ENCODE measurements at places on chromosomes 5 and 9. TPM values are rescaled to one million over a fixed set of nuclear protein-coding genes. Genes with fewer than 3 reads are reported as not detected.

Gene TLE1
- 2.4 TPM for total RNA-seq

Gene ZFP2
- 1.0 TPM for total RNA-seq

Gene SLC34A1
- 0.29 TPM for total RNA-seq

Gene PLAC8L1
- total RNA-seq: 1.5 TPM

Gene CDC42SE2
- 206 TPM for total RNA-seq

Gene SLC45A2
- total RNA-seq: 0.40 TPM

Gene TICAM2
- total RNA-seq: 3.7 TPM

Gene SPATA31A5
- not detected for total RNA-seq

Gene ZNF79
- 13.6 TPM for total RNA-seq

Gene OR1Q1
- not detected for total RNA-seq

Gene CNTNAP3
- not detected for total RNA-seq

Gene KIAA0825
- total RNA-seq: 1.2 TPM

Gene CCDC112
- 3.9 TPM for total RNA-seq

Gene TRIM36
- total RNA-seq: 0.24 TPM

Gene TTF1
- 20.1 TPM for total RNA-seq

Gene ITGA2
- 0.49 TPM for total RNA-seq

Gene SPATA31C1
- total RNA-seq: not detected

Gene SUB1
- 285 TPM for total RNA-seq

Gene ARSI
- total RNA-seq: not detected

Gene ACOT12
- total RNA-seq: not detected

Measured in naive thymus-derived CD4-positive, alpha-beta T cell (primary cell).